ENCODE measurements at places on chromosomes 4 and X.

DNA sequence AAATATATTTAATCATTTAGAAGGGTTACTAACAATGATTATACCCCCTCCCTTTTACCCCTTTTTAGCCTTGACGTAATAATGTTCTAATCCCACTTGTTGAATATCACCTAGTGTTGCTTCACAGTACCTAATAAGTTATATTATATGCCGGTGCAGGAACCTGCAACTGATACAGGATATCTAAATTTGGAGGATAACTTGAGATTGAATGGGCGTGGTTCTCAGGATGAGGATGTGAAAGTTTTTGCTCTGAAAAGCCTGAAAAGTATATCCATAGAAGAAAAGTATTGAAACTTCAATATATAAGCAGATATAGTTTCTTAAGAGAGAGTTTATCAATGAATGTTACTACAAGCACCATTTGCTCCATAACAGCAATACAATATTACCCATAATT is 59.8 kb downstream of the ZNF711 start:
- no peak for DNase-seq

DNA sequence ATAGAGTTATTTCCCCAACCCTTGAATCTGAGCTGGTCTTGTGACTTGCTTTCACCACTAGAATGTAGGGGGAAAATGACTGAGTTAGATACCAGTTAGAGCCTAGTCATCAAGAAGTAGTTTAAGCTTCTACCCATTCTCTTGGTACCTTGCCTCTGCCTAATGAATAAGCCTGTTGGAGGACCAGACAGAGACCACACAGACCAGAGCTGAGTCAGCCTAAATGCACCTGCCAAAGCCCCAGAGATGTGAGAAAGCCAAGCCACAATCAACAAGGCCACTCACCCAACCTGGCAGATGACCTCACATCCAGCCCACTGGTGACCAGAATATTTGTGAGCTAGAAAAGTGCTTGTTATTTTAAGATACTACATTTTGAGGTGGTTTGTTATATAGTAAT is 85.2 kb upstream of the DCLK2 start:
- no peak for DNase-seq

- no peak for DNase-seq
These were observed 2.4 kb downstream of the GLRA3 start for GRCh38 chr4:174826660-174827059.

- DNase-seq, result peak; percentile 75
These were observed 18.5 kb upstream of the PIM2 start for GRCh38 chrX:48937054-48937907.

- no peak for DNase-seq
These were observed 19.1 kb downstream of the HPGD start for GRCh38 chr4:174503079-174503715.

DNA sequence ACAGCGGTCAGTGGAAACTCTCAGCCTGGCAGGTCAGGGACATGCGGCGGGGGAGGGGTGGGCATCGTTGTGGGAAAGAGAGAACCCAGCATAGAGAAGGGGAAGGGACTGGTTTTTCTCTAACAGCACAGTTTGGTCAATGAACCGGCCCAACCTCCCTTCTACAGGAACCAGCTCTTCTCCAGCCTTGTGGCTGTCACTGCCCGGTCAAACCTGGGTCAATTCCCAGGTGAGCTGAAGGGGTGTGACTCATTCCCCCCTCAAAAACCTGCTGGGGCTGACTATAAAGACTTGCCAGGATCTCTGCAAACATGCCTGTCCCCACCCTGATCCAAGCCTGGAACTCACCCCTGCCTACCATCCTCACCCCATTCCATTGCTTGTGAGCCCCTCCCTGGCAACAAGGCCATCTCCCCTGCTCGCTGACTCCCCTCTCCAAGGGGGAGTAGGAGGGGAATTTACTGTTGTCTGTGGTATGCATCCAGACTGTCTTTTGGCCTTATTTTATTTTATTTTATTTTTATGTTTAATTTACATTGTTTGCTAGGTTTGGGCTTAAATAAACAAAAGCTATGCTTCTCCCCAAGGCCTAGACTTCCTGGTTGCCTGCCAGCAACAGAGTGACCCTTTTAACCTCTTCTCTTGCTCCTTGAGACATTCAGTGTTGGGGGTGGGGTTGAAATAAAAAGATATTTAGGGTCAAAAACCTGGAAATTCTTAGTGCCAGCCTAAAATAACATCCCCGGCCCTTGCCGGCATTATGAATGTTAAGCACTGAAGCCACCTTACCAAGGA is 49.6 kb downstream of the TSC22D3 start:
- DNase-seq, result no peak

GRCh38 chrX:133849676-133850075 is 135.7 kb downstream of the GPC3 start:
- DNase-seq, result no peak

DNA sequence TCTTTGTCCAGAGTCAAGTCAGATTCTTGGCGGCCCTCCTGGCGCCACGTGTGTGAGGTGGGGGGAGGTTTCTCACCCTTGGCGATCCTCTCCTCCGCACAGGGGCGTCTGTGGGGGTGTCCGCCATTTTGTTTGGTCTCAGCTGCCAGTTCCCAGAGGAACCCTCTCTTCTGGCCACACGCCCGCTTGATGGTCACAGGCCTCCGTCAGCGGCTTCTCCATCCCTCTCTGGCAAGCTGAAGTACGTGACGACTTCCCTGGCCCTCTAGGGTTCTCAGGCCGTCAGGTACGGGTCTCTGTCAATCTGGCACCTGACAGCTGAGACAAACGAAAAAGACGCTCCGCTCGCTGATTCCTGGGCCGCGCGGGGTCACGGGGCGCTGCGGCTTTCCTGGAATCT is 272.6 kb downstream of the TRIML1 start:
- DNase-seq, result no peak

GRCh38 chr4:79603681-79604080 is 195.7 kb upstream of the GK2 start:
- DNase-seq, result no peak

DNA sequence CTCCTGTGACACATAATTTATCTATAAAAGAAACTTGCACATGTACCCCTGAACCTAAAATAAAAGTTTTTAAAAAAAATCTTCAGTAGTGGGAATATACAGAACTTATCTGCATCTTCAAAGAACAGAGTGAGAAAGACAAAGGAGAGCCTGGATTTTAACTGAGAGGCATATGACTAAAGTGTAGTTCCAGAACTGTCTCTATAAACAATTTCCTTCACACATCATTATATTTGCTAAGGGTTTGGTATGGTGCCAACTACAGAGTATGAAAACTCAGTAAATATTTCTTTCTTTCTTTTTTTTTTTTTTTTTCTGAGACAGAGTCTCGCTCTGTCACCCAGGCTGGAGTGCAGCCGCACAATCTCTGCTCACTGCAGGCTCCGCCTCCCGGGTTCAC is 49.9 kb upstream of the NFKB1 start:
- DNase-seq, result no peak

- no peak for DNase-seq
These were observed 275.6 kb upstream of the HS3ST1 start for GRCh38 chr4:11704186-11704830.

DNA sequence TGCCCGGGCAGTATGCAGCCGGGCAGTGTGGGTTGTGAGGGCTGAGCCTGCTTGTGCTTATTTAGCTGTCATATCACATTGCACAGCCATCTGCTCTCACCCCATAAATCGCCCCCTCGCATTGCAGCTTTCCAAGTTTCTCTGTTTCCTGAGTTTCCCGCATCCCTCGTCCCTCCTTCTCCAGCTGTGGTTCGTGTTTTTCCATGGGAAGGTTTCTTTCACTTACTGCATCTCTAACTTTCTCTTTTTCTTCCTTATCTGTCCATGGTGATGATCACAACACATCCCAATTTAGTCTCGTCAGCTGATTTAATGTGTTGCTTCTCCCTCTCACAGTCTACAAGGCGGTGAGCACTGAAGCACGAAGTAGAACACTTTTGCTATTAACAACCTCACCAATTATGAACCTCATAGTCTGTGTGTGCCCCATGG is 118.1 kb downstream of the ENPP6 start:
- no peak for DNase-seq

GRCh38 chrX:118503260-118504041 is 7.8 kb downstream of the DOCK11 start:
- DNase-seq, result no peak

DNA sequence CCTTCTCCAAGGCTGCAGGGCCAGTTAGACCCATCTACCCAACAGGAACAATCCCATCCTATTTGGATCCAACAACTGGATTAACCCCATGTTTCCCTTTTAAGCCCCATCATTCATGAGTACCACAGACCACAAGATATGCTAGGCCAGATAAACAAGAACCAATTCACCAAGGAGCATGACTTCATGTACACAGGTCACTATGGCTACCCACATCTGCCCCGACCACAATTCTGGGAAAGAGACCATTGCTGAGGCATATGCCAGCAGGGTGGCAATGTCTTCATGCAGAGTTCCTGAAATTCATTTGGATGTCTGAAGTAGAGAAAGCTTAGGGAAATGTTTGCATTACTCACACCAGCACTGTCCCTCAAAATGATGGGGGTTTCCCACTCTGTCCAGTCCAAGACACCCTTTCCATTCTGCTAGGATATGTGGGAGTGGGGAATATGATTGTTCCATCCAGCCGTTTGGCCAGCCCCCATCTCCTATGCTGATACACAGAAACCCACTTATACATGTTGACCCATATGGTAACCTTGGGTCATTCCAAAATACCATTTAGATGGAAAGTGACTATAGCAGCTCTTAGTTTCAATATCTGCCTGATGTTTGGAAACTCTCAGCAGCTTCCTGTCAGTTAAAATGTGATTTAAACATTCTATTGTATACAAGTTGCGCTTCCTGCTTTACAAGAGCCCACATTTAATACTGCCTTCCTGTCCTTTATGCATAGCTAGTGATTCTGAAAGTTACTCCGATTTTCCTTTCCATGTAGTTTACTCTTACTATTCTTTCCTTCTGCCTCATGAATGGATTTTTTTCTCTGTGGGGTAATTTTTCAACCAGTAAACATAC is 129.0 kb downstream of the AMMECR1 start:
- no peak for DNase-seq

DNA sequence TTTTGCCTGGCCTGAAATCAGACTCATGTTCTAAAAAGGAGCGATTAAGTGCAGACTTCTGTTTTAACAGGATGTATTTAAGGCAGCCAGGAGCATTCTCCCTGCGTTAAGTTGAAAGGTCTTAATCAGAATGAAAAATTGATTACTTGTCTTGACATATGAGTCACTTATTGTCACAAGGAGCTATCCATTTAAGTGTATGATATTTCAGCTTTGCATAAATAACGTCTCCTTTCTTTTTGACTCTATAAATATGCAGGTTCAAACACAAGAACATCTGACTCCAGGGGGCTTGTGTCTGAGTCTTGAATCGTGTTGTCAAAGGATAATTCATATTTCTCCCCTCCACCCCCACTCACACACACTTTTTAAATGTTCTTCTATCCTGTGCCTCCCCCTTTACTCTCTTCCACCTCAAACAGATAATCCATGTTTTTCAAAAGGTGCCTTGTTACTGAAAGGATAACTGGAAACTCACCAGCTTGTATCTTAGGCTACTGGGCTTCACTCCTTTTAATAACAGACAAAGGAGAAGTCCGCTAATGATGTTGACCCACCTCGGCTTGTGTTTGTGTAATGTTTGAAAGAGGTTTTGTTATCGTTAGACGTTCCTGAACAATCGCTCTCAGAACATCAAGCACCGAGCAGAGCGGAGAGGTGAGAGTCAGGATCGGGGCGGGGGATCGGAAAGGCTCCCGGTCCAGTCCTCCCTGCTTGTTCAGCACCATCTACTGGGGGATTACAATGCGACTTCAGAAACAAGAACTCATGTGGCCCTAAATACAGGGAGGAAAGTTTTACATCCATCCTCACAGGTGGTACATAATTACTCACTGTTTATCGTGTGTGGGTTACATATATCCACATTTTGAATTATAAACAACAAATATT is 107.5 kb upstream of the RPL34 start:
- peak; percentile 27 for DNase-seq

DNA sequence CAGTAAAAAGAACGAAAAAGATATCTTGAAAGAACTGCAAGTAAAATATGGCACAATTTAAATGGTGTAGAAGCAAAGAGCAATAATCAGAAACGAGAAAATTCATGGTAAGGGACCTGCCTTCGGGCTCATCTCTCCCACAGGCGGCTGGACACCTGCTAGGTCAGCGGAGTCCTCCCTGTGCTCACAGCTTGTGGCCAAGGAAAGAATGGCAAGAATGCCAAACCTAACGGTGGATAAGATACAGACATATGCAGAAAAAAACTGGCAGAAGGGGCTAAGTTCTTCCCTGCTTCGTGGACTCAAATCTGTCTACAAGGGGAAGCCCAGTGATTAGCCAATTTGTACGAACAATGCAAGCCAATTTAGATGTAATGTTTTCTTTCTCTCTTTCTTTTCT is 152.1 kb upstream of the VCX start:
- no peak for DNase-seq

DNA sequence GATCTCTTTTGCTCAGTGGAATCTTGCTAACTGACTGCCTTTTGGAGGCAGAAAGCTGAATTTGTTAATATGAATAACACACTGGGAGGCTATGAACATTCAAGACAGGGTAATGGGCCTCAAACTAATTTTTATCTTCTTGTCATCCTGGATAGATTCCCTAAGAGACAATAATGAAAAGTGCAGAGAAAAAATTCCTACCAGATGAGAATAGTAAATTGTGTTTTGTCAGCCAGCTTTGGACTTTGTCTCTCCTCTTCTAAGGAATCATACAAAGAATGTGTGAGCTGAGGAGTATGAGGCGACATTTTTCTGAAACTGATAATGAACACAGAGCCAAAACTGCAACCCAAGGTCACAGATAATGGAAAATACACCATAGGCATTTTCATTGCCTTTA is 649.3 kb downstream of the IQCM start:
- DNase-seq, result no peak

- DNase-seq, result no peak
These were observed 91.3 kb upstream of the WDR44 start for GRCh38 chrX:118254611-118255010.

- no peak for DNase-seq
These were observed 120.0 kb upstream of the SORBS2 start for GRCh38 chr4:185931986-185932385.

DNA sequence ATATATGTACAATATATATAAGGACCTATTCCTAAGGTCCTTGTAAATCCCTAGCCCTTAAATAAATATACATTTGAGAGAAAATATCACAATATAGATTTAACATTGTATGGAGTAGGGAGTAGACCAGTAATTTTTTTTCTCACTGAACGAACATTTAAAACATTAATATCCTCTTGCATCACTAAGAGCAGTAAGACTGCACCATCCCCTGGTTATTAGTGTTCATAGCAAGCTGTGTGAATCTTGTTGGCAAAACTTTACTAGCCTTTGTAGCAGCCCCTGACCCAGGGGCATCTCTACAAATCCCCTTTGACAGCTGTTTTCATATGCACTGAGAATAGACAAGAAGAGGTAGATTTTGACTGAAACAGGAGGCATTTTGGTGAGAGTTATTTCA is 146.5 kb downstream of the IL1RAPL2 start:
- no peak for DNase-seq

DNA sequence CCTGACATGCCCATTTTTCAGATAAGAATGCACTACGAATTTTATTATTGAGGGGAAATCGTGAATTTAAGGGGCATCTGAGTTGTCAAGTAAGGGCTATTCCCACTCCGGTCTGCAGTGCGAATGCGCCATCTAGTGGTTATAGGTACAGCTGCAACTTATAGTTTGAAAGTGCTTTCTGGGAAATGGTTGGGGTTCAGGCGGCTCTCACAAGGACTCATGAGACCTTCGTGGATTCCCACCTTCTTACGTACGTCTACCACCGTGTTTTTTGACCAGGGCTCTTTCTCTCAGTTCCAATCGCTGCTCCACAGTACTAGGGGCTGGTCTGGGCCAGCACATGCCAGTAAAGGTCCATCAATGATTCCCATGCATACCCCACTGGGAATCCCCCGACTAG is 12.3 kb downstream of the MSL3 start:
- peak; percentile 58 for DNase-seq
